ENCODE measurements at places on chromosomes 2 and 18.

DNA sequence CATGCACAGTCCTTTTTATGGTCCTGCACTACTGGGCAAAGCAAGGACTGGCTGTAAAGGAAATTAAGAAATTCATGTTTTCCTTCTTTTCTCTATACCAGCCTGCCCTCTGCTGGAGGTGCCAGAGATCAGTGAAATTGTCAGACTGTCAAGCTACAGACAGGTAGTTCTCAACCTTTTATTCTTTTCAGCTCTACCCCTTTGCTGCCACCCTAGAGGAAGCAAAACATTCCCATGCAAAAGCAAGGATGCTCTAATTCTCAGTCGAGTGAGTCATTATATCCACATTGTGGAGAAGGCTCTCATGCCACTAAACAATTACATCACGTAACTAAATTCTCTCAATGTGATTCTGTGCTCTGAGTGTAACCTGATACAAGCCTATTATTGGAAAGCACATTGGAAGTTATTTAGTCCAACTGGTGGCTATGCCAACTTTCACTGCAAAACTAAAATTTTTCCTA, 25.0 kb upstream of the RAPGEF4 start:
- no peak for DNase-seq

DNA sequence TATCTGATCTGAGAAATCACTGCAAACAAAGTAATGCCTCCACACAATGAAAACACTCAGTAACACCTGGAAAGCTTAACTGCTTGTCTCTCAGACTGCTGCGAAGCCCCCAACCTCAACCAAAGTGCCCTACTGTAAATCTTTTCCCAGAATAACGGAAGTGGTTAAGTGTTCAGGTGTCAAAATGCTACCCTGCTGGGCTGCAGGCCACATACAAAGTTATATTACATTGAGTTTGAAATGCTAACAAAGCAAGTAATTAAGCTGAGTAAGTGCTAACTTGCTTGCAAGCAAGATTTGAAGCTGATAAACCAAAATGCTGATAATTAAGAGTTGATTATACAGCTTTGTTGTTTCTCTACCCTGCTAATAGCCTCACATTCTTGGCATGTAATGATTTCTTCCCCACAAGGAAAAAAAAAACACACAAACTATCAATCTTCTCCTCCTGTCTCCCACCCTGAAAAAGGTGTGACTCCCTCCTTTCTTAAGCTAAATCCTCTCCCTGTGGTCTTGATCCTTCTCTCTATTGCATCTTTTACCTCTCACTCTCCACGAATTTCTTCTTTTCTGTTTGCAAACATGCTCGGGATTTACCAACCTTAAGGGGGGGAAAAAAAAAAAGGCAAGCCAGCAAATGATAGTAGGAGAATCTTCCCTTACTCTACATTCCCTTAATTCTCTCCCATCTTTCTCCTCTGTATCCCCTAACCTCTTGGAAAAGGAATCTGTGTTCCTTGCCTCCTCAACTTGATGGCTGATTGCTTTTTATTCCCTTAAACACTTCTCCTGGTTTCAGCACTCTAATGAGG, 266.8 kb upstream of the SIX3 start:
- DNase-seq: no peak

DNA sequence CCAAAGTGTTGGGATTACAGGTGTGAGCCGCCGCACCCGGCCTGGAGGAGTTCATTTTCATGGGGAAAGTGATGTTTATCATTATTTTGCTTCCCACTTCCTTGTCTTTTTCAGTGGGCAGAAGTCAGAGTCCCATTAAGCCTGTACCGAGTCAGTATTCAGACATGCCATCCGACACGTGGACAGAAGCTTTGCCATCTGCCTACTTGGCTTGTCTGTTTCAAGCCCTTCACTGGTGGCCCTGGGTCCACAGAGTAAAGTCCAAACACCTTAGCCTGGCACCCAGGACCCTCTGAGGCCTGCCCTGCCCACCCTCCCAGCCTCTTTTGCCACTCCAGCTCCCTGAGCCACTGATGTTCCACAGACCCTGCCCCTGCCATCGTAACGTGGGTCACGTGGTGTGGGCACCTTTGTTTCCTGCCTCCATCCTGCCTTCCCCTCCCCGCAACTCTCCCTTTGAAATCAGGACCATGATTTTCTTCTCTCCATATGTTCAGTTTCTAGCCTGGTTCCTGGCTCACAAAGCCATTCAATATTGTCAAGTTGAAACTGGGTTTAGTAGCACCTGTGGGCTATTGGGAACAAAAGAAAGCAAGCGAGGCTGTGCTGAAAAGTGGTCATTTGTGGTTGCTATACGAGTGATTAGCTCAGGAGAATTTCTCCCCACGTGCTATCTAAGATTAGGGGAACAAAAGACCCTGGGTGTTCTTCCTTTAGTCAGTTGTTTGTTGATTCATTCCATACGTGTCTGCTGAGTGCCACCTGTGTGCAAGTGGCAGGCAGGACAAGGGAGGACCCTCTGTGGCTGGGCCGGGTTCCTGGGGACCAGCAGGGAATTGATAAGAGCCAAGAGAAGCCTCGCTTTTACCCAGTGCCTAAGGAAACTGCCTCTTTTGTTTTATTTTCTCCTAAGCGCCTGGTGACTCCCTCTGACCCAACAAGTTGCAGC, 5.1 kb upstream of the ODC1 start:
- no peak for DNase-seq

GRCh38 chr18:11125492-11126315, 23.7 kb downstream of the PIEZO2 start:
- DNase-seq: no peak

DNA sequence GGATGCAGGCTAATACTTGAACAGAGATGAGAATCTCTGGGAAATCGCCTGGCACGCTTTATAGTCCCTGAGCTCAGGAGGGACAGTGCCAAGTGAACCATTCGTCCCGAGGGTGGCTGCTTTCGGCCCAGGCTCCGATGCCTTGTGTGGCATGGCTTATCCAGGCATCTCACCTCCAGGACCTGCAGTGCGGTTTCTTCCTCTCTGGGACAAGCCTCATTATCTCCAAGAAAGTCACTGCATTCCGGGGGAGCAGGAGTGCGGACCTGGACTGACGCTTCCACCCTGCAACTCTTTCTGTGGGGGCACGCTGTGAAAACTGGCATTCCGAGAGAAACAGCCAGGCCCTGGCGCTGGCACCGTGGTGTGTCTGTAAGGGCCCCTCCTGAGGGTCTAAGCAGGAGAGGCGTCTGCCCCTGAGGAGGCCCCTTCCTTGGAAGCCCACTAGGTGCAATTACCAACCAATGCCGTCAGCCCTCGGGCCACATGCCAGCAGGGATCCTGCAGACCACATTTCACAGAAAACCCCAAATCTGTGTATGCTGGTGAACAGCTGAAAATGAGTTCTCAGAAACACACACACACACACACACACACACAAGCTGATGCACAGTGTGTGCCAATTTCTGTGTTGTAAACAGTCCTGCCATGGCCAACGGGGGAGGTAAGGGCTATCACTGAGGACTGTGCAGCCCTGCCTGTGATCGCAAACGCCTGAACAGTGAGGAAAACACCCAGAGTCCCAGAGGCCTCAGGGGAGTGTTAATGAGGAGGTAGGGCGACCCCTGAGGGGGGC, 351.9 kb upstream of the SALL3 start:
- no peak for DNase-seq

GRCh38 chr18:75408554-75409506, 18.7 kb downstream of the SMIM21 start:
- no peak for DNase-seq

GRCh38 chr2:9970200-9971044, 18.9 kb downstream of the GRHL1 start:
- DNase-seq: no peak

DNA sequence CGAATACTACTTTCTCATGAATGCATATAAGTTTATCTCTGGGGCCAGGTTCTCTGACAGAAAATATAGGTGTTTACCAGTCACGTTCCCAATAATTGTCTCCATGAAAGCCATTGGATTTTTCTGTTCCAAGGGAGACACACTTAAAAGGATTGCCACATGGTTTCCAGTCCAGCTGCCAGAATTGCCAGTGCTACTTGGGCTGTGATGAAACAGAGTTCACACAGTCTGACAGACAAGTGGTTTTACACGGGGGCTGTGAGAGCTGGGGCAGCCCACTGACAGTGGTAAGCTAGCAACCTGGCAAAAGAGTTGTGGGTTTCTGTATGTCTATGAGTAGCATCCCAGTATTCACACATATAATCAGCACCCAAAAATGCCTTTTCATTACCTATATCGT, 27.7 kb upstream of the ATRAID start:
- no peak for DNase-seq

DNA sequence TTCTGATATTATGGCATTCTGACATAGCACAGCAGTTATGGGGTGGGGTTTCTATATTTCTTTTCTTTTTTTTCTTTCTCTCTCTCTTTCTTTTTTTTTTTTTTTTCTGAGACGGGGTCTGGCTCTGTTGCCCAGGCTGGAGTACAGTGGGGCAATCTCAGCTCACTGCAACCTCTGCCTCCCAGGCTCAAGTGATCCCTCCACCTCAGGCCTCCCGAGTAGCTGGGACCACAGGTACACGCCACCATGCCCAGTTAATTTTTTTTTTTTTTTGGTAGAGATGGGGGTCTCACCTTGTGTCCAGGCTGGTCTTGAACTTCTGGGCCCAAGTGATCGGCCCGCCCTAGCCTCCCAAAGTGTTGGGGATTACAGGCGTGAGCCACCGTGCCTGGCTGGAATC, 7.5 kb upstream of the FAM98A start:
- no peak for DNase-seq

- no peak for DNase-seq
Measured at GRCh38 chr2:16201848-16202247, 261.5 kb downstream of the MYCN start.

- no peak for DNase-seq
Measured at GRCh38 chr2:238722181-238722580, 125.7 kb upstream of the TWIST2 start.

DNA sequence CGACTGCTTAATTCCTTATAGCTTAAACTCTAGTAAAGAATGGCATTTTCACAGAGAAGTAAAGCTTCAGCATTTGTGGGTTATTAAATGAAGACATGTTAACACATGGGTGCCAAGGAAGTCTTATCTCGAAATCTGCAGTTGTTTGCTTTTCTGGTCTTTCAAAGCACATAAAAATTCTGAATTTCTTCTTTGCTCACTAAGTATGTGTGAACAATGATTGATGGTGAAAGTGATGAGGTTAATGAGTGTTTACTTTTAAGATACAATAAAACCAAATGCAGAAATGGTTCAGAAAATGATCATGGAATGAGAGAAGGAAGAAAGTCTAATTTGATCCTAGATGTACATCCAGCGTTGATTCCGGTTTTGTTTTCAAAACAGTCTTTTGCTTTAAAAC, 234.6 kb upstream of the RAB12 start:
- no peak for DNase-seq

DNA sequence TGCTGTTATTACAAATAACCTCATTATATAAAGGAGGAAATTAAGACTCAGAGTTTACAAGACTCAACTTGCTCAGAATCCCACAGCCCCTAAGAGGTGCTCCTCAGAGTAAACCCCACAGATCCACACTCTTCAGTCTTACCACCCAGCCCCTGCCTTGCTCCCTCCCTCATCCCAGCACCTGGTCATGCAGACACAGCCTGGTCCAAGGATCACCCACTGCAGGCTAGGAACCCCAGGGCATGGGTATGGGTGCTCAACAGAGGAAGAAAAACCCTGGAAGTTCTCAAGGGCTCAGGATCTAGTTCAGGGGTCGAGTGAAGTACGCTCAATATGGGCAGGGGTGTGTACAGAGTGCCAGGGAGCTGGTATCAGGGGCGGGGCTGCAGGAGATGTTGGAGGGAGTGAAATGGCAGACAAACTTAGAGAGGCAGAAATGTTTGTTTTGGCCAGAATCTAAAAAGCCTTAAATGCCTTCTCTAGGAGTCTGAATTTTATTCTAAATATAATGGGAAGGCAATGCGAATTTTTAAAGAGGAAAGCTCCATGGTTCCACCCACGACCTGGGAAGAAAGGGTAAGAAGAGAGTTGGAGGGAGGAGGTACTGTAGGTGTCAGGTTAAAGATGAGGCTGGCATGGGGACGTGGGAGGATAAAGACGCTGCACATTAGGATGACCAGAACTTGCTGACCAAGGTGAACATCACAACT, 79.1 kb upstream of the MGAT4A start:
- DNase-seq: no peak

DNA sequence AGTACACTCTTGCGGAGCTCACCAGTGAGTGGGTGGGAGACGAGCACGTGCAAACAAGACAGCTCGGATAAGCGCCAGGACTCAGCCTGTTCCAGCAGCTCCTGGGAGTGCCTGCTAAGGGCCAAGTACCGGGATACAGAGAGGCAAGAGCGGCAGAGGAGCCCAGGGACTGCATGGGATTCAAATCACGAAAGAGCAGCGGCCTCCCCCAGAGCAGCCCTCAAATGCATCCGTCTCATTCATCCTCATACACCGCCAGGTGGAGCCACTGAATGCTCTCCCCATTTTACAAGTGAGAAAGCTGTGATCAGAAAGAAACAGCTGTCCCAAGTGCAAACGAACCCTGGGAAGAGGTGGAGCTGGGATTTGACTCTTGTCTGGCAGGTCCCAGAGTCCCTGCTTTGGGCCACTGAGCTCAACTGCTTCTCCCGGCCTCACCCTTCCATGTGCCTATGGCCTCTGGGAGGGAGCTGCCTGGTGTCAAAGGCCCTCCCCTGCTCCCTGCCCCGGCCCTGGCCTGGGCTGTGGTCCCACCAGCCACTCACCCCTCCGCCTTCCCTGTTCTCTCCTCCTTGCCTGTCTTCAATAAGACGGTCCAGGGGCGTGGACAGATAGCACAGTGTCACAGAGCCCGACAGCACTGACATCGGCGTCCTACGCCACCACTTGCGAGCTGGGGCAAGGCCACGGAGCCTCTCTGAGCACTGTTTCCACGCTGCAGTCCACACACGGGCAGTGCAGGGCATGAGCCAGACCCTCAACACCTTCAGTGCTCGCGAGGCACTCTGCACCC, 72.8 kb upstream of the TAF1B start:
- peak; percentile 37 for DNase-seq

DNA sequence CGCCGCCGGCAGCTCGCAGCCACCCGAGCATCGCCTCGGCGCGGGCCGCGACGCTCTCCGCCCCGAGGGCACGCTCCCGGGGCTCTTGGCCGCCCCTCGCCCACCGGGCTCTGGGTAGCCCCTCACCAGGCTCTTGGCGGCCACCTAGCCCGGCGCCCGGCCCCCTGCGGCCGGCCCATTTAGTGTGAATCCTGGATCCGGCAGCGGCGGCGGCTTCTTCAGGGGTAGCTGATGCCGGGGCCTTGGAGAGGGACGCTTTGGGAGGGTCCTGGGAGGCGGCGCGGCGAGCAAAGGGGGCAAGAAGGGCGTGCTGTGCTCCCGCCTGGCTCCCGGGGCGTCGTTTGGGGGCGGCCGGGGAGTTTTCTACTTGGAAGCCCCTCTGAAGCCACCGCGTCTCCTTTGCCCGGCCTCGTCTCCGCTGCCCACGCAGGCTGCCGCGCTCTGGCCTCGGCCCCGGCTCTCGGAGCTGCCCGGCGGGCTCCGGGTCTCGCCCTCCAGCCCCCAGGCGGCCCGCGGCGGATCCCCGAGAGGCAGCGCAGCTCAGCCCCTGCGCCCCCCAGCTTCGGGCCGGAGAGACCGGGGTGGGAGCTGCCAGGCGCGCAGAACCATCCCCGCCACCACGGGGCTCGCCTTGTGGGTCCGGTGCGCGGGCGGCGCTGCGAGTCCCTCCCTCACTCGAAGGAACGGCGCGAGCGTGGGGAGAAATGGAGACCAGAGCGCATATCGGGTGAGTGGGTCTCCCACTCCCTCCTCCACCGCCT, 509 bp downstream of the PIEZO2 start:
- no peak for DNase-seq

Data from activated T-helper 2 cell treated with anti-CD3 and anti-CD28 coated beads, Interferon-gamma antibody, Interleukin-2, Interleukin-4, amounts not matched to agents 10 μg/mL and 5 μg/mL and 100 μg/mL, durations not matched to agents 14 hours and 24 hours and 36 hours (primary cell).